OCI-LY7 (cell line): ENCODE measurements at places on chromosomes 7 and 10. TPM values are rescaled to one million over a fixed set of nuclear protein-coding genes. Genes with fewer than 3 reads are reported as not detected.
A peak's percentile ranks its signal among the peaks of the same experiment; 100 is the strongest.

- DNase-seq: no peak
Observed at GRCh38 chr10:10915215-10915614, 102.5 kb upstream of the CELF2 start.

GRCh38 chr10:127100983-127101615 is 95.3 kb downstream of the INSYN2A start:
- DNase-seq: no peak

DNA sequence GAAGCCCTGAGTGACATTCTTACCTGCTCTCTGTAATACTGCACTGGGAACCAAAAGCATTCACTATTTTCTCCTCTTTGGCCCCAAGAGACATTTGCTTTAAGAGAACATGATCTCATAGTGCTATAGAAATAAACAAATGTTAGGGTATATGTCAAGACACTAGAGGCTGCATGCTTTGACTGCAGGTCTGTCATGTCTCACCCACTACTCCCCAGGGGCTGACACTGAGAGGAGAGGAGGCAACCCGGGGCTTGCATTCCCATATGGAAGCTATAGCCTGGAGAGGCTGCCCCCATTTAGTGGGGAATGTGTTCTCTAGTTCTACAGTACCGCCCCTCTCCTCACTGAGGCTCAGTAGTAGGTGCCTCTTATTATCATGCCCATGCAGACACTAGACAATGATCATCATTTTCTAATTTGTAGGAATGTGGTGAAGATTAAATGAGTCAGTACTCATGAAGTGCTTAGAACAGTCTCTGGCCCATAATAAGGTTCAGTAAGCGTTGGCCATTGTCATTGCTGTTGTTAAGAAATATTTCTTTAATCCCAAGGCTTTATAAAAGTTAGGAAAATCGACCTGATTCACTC is 4.9 kb upstream of the SLF2 start:
- DNase-seq: no peak

GRCh38 chr10:51861051-51861450 is 161.7 kb upstream of the CSTF2T start:
- no peak for DNase-seq

- DNase-seq: peak; percentile 48
Observed at GRCh38 chr7:111752022-111752582, 189.8 kb upstream of the IMMP2L start.

- no peak for DNase-seq
Observed at GRCh38 chr10:80609331-80609730, 71.6 kb downstream of the SH2D4B start.

GRCh38 chr10:30437031-30437841 is 3.3 kb downstream of the MAP3K8 start:
- peak; percentile 77 for DNase-seq

DNA sequence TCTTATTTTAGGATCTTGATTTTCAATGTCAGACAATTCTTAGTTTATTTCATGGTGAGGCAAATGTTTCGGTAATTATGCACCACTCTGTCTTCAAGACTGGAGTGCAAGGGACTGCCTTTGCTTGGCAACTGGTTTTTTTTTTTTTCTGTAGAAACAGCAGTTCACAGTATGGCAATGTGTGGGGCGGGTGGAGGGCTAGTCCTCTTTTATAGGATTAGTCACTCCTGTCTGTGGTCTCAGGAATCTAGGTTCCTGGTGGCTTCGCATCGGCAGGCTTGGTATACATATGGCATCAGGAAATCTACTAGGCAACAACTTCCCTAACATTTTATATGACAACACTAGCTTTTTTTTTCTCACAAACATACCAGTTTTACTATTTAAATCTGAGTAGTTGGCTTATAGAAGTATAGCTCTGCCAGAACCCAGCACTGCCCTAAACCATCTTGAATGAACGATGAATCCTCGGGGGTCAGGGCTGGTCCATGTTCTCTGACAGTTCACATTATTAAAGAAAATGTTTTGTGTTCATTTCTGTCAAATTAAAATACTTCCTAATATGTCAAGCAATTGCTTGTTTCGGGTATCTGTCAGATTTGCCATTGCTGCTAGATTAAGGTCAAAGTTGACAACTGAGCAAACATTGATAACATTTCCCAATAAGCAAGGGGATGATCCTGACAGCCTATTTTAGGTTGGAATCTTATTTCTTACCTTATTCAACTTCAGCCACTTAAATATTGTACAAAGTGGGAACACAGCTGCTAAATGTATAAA is 289.7 kb upstream of the VSTM2A start:
- DNase-seq: no peak

GRCh38 chr10:125038637-125039036 is 96.7 kb downstream of the ZRANB1 start:
- DNase-seq: peak; percentile 29

GRCh38 chr10:26464632-26465280 is 26.6 kb downstream of the APBB1IP start:
- DNase-seq: no peak

- DNase-seq: no peak
Observed at GRCh38 chr10:133082685-133083421, 4.9 kb upstream of the ADGRA1 start.

DNA sequence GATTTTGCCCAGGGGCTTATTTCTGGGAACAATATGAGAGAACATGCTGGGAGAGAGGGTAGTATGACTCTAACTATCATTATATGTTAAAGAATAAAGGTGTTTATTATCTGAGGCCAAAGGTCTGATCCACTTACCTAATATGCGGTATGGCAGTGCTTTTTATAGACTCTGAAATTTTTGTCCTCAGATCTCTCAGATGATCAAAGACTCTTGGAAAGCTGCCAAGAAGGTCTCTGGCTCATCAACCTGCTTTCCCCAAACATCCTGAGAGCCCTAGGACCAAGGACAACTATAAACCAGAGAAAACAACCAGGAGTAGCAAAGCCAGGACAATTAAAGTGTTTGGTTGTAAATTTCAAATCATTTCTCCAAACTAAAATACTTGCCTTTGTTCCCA is 255.7 kb upstream of the LRRN3 start:
- DNase-seq: no peak

DNA sequence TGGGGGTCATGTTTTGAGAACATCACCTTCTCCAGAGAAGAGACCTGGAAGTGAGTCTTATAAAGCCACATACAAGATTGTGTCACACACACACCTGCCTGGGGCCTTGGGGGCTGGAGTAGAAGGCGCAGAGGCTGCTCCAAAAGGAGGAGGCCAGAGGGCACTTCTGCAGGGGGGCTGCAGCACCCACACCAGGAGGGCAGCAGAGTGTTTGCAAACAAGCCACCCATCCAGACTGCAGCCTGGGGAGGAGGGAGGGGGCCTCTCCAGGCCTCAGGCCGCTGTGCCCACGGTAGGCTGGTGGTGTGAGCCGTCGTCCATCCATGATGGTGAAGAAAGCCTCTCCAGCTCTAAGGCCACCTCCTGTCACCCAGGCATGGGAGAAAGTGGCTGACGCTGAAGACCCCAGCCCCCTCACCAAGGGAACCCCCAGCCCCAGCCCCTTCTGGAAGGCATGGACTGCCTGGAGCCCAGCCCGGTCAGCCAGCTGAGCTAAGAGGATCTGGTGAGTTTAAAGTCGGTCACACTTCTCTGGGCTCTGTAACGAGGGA is 77.5 kb downstream of the FOXL3 start:
- no peak for DNase-seq

DNA sequence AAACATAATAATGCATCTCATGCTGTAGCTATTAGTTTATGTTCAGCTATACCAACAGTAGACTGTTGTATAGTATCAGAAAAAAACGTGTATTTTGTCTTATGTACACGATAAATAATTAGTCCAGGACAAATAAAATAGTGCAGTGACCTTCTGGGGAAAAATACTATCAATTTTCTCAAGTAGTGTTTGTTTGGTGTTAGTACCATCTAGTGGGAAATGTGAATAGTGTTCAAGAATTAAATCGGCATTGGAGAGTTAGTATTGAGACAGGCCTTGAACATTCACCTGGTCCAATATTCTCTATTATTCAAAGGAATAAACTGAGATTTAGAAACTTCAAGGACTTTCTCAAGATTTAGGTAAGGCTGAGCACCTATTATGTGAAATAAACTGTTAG is 21.7 kb upstream of the OR2A5 start:
- DNase-seq: no peak

DNA sequence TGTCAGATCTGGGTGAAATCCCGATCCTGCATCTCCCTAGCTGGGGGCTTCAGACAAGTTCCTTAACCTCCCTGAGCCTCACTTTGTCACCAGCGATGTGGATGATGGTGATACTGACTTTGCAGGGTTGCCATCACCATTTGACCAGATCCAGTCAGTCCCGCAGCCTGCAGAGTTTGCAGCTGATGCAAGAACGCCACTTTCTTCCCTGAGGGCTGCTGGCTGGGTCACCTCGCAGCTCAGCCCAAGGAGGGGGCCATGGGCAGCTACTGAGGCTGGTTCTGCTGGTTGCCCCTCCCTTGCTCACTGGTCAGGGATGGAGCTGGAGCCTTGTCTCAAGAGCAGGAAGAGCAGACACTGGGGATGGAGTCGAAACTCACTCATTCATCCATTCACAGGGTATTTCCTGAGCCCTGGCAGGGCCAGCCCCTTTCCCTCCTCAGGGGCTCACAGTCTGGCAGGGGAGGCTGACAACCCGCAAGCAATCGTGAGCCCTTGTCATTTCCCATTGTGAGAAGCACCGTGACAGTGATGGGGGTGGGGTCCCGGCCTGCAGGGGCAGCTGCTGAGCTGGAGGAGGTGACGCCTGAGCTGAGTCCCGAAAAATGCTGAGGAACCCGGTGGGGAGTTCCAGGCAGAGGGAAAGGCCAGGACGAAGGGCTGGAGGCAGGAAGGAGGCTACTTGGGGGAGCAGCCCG is 111.1 kb upstream of the TCF7L2 start:
- DNase-seq: no peak

GRCh38 chr7:91661727-91662126 is 218.8 kb downstream of the MTERF1 start:
- no peak for DNase-seq

- no peak for DNase-seq
Observed at GRCh38 chr7:134473861-134474291, 15.0 kb upstream of the AKR1B1 start.

DNA sequence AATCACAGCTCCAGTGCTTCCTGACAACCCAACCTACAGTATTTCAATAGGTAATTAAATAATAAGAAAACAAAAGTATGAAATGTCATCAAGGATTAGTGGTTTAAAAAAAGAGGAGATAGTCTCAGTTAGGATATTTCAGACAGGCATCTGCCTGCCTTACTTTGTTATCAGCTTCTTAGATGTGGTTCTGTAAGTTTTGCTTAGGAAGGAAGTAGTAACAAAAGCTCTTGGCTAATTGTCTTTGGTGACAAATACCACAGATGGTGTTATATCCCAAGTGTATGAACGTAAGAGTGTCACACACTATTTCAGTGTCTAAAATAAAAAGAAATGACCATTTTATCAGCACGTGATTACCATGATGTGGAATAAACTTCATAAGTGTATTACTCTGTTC is 9.8 kb upstream of the ACTA2 start:
- DNase-seq: peak; percentile 13

DNA sequence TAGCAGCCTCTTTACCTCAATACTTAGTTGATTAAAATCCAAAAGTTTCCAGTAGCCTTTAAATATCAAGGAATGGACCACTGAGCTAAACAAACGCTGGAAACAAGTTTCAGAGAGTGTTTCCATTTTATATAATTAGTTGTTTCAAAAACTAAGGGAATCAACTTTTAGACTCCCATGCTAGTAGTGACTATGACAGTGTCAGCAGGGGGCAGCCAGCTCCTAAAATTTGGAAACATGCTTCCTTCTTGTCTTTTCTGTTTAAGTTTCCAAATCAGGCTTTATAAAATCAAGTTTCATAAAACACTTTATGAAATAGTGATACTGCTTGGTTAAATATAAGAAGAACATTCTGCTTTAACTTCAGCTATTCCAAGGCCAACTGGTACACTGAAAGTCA is 138.2 kb upstream of the TMEM229A start:
- no peak for DNase-seq

DNA sequence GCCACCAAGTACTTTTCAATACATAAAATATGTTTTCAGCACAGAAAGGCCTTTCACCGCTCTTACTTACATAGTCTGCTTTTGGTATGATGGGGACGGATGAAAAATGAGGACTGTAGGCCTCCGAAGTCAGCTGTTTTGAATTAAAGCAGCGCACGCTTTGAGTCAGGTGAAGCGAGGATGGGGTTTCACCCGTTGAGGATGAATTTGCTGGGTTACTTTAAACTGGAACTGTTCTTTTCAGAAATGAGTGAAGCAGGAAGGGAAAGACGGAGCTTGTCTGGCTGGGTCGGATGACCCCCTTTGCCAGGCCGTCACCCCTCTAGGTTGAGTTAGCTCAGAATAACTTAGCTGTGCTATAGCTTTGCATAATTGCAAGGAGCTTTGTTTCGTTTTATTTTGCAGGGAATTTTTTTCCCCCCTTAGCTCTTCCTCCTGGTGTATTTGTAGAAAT is 40.0 kb downstream of the CUX1 start:
- no peak for DNase-seq

Gene BEND7
- not detected in 2 replicates for total RNA-seq

Gene OPN1SW
- total RNA-seq: not detected in 2 replicates

Gene PAXIP1
- 33.0 and 36.3 TPM in 2 replicates for total RNA-seq

Gene PNLIP
- not detected in 2 replicates for total RNA-seq

Gene FZD1
- total RNA-seq: 1.1 and 1.3 TPM in 2 replicates

Gene COL28A1
- total RNA-seq: 0.28 TPM in 1 of 2 replicates, not detected in the other
